ENCODE measurements at places on chromosomes 12 and 14.

DNA sequence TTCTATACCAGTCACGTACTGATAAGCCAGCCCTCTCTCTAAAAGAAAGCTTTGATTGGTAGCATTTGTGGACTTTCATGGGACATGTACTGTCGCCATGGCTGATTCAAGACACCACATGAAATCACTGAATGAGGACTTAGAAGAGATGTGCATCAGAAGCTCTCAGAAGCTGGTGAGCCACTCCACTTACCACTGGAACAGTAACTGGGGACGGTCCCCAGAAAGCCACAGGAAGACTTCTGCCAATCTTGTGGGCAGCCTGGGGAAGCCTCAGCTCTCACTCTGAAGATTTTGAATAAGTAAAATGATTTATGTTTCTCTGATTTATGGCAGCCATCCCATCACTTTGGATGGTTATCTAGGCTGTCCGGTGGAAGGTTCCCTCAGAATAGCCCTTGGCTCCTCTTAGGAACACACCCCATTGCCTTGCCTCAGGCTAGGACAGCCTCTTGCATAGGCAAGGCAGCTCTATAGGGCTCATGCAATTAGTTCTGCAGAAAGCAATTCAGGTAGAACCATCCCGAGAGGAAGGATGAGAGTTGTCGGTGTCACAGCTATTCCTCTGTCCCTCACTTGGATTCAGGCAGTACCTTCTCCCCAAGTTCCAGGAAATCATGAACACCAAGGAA lies 9.8 kb downstream of the DHRS1 start:
- no peak for DNase-seq

GRCh38 chr12:96208801-96209549 lies 14.8 kb downstream of the ELK3 start:
- no peak for DNase-seq

DNA sequence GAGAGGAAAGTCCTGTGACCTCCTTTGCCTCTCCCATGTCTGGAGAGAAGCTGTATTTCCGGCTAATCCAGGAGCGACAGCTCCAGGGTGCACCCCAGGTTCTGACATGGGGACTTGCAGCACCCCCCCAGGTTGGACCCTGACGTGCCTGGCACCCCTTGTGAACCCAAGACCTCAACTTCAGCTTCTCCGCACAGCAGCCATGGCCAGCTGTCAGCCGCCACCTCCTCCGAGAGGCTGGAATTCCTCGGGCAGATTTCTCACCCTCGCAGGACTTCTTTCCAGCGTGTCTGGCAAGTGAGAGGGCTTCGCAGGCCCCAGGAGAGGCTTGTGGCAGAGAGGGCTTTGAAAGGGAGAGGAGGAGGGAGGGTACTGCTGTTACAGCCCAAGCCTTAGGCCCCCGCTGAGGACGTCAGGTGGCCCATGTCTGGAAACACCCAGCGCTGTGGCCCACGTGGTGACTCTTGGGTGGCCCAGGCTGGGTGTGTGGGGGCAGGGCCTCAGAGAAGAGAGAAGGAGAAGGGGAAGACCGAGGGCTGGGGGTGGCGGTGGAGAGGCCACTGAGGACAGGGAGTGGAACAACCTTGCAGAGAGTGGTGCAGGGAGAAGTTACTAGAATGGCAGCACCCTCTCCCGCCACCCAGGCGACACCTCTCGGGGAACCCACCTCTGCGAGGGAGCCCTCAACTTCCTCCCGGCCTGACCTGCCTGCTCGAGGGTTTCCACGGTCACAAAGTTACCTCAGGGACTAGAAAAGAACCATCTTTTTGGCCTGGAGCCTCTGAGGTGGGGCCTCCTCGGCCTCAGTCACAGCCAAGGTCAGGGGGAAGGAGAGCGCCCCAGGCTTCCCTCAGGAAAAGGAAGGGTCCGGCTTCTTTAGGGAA lies 11.7 kb upstream of the RPS6KL1 start:
- DNase-seq = no peak

- no peak for DNase-seq
Observed at GRCh38 chr14:104393199-104393897, 186.2 kb upstream of the C14orf180 start.

- DNase-seq = no peak
Observed at GRCh38 chr12:75859868-75860267, 171.7 kb downstream of the PHLDA1 start.

DNA sequence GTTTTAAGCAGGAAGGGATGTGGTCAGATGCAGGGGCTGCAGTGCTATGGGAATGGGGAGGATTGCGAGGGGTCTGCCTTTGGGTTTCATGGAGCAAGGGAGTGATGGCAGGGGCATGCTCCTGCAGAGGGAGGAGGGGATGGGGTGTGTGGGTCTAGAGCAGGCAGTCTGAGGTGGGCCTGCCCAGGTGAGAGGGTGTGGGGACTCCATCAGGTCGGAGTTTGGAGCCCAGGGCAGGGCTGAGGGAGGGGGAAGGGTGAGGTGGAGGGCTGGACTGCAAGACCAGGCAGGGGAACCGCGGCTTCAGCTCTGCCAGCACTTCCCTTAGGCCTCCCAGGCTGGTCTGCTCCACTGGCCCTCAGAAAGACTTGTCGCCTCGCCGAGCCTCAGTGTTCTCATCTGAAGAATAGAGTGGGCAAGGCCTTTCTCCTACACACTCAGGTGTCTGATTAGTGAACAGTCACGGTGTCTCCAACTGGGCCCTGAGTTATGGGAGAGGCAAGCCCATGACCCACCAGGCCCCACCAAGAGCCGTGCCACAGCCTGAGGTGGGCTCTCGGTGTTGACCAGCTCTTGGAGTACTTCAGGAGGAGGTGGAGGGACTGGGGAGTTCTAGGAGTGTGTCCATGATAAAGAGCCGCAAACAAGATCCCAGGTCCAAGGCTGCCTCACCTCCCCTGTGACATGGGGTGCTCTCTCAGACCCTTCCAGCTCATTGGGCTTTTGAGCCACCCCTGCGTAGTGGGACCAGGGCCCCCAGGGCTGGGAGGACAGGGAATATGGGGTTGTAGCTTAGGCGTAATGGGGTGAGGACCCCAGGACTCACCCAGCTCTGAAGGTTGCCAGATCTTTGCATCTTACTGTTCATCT lies 20.1 kb upstream of the KRT80 start:
- DNase-seq = no peak

- no peak for DNase-seq
Observed at GRCh38 chr14:69354383-69355153, 43.5 kb downstream of the ERH start.

GRCh38 chr14:80109055-80109454 lies 102.2 kb downstream of the DIO2 start:
- DNase-seq = no peak

- DNase-seq = no peak
Observed at GRCh38 chr14:89036371-89036770, 211.9 kb downstream of the TTC8 start.

- no peak for DNase-seq
Observed at GRCh38 chr12:120692524-120693033, 5.6 kb downstream of the MLEC start.

DNA sequence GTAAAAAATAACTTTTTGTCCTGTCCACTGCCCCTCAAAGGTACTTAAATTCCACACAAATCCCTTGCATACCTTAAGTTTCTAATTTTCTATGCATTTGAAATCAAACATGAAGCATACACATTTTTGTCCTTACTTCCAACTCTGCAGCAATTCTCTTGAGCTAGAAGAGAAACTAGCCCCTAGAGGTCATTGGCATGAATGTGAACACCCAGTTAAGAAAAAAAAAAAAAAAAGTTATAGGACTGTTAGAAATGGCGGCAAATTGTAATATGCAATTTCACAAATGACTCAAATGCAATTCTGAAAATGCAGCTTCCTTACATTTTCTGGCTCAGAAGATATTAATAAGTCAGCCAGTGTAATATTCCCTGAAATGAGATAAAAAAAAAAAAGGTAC lies 4.6 kb upstream of the ESR2 start:
- no peak for DNase-seq

GRCh38 chr12:42992826-42993225 lies 403.3 kb upstream of the PRICKLE1 start:
- no peak for DNase-seq

- no peak for DNase-seq
Observed at GRCh38 chr14:100332797-100333196, 9.7 kb downstream of the SLC25A47 start.

DNA sequence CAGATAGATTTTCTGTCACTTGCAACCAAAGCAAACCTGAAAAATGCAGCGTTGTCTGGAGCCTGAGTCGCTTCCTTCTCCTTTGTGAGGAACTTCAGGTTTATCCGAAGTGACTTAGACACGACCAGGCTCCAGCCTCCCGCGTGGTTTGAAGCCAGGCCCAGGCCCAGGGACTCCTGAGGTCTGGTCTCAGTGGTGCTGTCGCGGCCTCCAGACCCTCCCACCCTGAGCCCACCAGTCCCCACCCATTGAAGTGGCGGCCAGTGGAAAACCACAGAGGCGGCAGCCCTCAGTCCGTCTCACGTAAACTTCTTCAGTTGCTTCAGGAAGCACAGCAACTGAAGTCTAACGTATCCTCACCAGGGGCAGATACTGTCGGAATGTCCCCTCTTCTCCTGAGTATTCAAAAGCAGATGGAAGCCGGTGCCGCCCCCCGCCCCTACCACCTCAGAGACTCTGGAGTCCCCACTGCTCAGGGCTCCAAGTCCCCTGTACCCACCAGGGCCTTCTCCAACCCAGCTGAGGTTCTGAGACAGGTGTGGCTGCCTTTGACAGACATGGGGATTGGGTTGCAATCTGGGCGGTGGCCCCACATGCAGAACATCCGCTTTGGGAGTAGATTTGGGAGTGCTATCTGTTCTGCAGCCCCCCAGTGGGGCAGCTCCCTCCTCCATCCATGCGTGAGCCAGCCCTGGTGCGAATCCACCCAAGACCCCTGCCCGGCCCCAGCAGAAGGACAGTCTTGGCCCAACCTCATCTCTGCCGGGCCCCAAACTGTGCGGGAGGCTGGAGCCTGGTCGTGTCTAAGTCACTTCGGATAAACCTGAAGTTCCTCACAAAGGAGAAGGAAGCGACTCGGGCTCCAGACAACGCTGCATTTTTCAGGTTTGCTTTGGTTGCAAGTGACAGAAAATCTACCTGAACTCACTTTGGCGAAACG lies 26.6 kb upstream of the GALNT9 start:
- no peak for DNase-seq

- DNase-seq = no peak
Observed at GRCh38 chr14:91519239-91520036, 9.3 kb upstream of the PPP4R3A start.

GRCh38 chr12:14959126-14959440 lies 2.3 kb downstream of the ARHGDIB start:
- DNase-seq = no peak

DNA sequence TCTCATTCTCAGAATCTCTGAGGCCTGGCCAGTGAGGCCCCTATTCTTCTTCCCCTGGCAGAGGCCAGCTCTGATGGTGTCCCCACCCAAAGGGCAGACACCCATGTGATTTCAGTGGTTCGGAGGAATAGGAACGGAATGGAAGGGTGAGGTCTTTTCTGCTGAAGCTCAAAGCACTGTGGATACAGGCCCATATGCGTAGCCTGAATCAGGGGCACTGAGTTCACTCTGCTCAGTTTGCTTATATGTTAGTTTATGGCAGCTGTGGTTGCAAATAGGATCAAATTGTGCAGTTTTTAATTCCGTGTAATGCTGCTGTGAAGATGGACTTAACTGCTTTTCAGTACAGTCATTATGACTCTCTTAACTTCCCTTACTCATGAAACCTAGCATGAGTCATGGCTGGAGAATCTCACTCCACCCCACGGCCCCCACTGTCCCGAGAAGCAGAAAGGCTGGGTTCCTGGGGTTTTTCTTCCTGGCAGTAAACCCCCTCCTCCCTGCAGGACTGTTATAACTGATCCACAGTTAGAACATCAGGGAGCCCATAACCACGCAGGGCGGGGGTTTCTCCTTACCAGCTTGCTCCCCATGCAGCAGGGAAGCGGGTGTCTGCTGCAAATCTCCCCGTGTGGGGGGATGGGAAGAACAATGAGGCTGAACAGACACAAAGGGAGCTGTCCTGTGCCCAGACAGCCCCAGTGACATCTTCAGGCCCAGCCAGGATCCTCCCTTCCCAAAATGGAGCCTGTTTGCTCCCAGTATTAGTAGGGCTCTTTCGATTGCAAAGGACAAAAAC lies 122.7 kb downstream of the SLC38A6 start:
- DNase-seq = no peak

GRCh38 chr14:36429692-36430091 lies 90.3 kb downstream of the NKX2-1 start:
- no peak for DNase-seq

GRCh38 chr12:65510007-65510406 lies 231.5 kb downstream of the MSRB3 start:
- DNase-seq = no peak

- DNase-seq = no peak
Observed at GRCh38 chr12:131583090-131583712, 127.7 kb upstream of the SFSWAP start.

DNA sequence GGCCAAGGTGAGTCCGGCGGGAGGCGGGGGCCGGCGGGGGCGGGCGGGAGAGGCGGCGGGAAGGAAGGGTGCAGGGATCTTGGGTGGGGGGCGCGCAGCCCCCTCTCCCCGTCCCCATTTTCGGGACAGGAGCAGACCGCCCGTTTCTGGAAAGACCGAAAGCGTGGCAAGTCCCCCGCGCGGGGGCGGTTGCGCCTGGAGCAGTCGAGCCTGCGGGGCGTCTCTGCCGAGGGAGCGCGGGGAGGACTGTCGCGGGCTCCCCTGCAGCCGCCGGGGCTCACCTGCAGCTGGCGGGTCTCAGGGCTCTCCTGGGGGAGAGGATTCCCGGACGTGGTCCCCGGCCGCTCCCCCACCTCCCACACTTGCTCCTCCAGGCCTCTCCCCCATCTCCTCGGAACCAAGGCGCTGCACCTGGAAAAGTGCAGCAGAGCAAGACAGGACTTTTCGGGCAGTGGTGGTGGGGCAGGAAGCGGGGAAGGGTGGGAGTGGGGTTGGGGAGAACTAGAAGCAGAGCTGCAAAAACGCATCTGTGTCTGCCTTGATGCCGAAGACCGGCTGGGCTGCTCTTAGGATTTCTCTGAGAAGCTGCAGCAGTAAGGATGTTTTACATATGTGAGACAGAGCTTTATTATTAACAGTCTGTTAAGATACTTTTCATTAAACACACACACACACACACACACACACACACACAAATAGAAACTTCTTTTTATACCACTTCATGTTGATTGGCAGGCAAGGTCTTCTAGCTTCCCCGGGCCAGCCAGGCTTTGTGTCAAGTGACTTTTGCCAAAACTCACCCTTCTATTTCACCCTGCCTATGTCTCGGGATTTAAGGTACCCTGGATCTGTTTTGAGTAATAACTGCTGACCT lies 677 bp downstream of the C12orf75 start:
- DNase-seq = no peak

GRCh38 chr12:29032446-29032845 lies 116.6 kb upstream of the FAR2 start:
- no peak for DNase-seq

GRCh38 chr12:67890726-67891258 lies 98.5 kb upstream of the IFNG-AS1 start:
- no peak for DNase-seq
